ENCODE measurements at places on chromosomes 4 and X. TPM values are rescaled to one million over a fixed set of nuclear protein-coding genes. Genes with fewer than 3 reads are reported as not detected.

CPEB2 gene
- total RNA-seq, result 40.0 TPM

GSX2 gene
- total RNA-seq, result not detected

SMIM43 gene
- 0.99 TPM for total RNA-seq

PTPN13 gene
- 0.05 TPM for total RNA-seq

PAGE4 gene
- total RNA-seq, result not detected

ADGRL3 gene
- 0.08 TPM for total RNA-seq

CFAP299 gene
- total RNA-seq, result 1.9 TPM

- DNase-seq, result no peak
These were observed 36.5 kb downstream of the ACOX3 start for GRCh38 chr4:8403976-8404375.

- DNase-seq, result no peak
These were observed 839.1 kb downstream of the GLUD2 start for GRCh38 chrX:121886557-121886956.

- no peak for DNase-seq
These were observed 161.6 kb upstream of the NWD2 start for GRCh38 chr4:37082912-37083311.

- no peak for DNase-seq
These were observed 99.4 kb downstream of the FRAS1 start for GRCh38 chr4:78156520-78156919.

DNA sequence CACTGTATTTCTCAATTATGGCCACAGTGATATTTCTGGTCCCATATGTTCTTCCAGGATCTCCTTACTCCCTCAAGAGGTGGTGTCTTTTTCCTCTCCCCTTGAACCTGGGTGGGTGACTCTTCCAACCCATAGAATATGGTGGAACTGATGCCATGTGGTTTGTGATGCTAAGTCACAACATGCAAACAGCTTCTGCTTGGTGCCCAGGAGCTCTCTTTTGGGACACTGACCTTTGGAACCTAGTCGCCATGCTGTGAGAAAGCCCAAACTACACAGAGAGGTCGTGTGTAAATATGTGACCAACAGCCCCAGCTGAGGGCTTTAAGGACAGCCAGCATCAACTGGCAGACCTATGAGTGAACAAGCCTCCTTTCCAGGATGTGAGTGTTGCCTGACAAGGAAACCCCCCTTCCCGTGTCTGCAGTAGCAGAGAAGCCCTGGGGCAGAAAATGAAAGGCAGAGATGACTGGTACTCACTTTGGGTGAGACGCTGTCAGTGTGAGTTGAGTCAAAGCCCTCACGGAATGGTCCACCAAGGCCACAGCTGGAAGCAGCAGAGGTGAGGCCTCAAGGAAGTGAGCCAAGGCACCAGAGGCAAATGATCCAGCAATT is 223.4 kb downstream of the BCOR start:
- DNase-seq, result no peak

- peak; percentile 7 for DNase-seq
These were observed 79.8 kb downstream of the LCORL start for GRCh38 chr4:17941731-17942130.

DNA sequence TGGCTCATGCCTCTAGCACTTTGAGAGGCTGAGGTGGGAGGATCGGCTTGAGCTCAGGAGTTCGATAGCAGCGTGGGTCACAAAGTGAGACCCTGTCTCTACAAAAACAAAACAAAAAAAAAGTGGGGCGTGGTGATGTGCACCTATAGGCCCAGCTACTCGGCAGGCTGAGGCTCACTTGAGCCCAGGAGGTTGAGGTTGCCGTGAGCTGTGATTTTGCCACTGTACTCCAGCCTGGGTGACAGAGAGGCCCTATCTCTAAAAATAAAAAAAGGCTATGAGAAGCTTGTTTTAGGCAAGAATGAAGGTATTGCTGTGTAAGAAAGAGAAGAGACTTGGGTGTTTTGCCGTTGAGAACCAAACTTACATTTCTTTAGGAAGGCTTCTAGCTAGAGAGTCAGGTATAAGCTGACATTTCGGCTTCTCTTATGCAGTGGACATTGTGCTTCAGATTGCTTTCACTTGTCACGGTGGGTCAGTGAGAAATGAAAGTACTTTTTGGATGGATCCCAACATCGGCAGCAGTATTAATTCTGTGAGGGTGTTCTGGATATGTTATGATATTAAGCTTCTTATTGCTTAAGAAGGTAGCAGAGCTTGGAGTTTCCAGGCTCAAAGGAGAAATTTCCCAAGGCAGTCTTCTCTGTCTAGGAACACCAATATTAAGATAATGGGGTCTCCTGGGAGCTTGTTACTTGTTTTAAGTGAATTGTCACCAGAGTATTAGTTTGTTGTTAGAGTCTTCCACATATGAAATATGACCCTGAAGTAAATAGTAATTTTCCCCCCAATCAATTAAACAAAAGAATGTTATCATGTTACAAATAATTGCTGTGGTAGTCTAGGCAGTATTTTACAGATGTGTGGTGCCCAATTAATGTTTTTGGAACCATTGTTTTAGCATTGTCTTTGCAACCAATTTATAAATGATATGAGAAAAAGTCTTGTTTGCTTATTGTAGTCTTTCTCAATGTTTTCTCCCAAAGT is 17.6 kb downstream of the TMEM131L start:
- no peak for DNase-seq

- DNase-seq, result peak; percentile 41
These were observed 19.4 kb downstream of the LYAR start for GRCh38 chr4:4270529-4270928.

DNA sequence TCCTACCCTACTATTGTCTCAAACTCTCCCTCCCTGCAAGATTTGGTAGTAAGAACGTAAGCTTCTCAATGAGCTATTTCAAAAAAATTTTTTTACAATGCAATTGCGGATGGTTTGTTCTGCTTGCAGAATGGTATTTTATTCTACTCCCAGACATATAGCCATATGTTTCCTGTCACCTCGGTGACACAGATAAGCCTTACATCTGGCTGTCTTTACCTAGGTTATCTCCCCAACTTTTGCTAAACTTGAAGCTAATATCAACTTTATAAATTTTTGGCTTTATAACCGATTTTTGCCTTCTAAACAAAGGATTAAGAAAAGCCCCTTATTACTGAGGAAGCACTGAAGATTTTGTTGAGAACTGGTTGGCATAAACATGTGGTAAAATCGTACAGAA is 331.5 kb downstream of the TENM3 start:
- no peak for DNase-seq

DNA sequence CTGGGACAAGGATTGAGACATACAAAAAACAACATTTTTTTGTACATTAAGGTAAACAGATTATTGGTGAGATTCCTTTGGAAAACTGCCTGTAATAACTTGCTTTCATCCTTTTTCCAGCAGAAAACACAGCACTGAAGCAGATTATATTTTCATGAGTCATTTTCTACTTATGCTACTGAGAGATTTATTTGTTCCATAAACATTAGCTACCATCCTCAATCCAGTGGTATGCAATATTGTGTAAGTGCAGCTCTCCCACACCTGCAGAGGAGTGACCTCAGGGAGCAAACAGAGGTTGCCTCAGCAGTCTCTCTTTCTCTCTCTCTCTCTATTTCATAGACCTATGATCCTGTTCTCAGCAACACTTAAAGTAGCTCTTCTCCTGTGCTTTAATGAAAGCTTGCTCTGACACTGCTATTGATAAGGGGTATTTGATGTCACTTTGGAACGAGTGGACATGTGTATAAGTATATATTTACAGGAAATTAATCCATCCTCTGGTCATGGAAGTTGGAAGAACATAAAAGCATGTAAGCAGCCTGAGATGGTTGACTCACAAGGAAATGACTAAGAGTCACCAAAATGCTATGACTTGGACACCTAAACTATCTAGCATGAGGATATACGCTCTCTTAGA is 163.7 kb upstream of the SPANXC start:
- no peak for DNase-seq

- no peak for DNase-seq
These were observed 64.3 kb downstream of the ZFYVE28 start for GRCh38 chr4:2354118-2354517.

- peak; percentile 67 for DNase-seq
These were observed 14.4 kb upstream of the CYBB start for GRCh38 chrX:37765507-37765906.

GRCh38 chrX:136183917-136184316 is 36.6 kb downstream of the FHL1 start:
- DNase-seq, result peak; percentile 45

GRCh38 chr4:152346526-152346925 is 189.4 kb downstream of the FBXW7 start:
- no peak for DNase-seq

- DNase-seq, result peak; percentile 55
These were observed 53.8 kb downstream of the VSIG4 start for GRCh38 chrX:65985922-65986588.

DNA sequence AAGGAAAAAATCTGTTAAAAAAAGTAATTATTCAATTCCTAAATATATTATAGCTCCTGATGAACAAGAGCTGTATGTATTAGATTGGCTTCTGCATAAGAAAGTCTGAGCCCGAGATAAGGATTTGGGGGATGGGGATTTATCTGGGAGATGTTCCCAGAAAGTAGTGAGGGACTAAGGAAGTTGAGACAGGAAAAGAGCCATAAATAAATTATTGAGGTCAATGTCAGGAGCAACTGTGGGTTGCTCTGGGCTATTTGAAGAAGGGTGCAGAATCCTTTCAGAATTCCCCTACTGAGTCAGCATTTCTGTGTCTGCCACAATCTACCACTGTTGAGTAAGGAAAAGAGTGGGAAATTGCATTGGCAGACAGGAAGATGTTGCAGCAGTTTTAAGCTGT is 3.1 kb upstream of the TDO2 start:
- peak; percentile 89 for DNase-seq

DNA sequence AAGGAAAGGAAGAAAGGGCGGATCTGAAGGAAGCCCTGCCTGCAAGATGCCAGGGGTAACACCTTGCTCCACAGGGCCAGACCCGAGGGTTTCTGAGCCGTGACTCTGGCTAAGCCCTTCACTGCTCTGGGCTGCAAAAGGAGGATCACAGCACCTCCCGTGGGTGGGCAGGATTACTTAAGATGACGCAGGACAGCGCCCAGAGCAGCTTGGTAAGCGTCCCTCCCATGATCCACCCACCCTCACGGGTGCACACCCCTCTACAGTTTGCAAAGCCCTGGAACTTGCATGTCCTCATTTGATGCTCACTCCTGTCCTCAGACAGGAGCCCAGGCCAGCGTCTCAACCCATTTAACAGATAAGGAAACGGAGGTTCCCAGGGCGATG is 64.9 kb downstream of the CRMP1 start:
- no peak for DNase-seq

DNA sequence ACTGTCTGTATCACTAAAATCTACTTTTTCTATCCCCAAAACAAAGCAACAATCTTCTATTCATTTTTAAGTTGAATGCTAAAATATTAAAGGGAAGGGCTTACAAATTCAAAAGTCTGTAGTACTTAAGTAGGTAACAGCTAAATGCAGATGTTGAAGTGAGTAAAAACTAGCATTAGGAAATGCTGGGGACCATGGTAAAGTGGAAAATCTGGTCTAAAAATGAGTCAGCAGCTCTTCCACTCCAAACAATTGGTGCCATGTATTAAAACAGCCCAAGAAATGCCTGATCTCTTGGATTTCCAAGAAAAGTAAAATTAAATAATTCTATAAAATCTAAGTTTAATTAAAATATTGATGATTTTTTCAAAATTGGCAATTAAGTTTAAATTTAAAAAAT is 73.3 kb upstream of the PPP3CA start:
- DNase-seq, result no peak

DNA sequence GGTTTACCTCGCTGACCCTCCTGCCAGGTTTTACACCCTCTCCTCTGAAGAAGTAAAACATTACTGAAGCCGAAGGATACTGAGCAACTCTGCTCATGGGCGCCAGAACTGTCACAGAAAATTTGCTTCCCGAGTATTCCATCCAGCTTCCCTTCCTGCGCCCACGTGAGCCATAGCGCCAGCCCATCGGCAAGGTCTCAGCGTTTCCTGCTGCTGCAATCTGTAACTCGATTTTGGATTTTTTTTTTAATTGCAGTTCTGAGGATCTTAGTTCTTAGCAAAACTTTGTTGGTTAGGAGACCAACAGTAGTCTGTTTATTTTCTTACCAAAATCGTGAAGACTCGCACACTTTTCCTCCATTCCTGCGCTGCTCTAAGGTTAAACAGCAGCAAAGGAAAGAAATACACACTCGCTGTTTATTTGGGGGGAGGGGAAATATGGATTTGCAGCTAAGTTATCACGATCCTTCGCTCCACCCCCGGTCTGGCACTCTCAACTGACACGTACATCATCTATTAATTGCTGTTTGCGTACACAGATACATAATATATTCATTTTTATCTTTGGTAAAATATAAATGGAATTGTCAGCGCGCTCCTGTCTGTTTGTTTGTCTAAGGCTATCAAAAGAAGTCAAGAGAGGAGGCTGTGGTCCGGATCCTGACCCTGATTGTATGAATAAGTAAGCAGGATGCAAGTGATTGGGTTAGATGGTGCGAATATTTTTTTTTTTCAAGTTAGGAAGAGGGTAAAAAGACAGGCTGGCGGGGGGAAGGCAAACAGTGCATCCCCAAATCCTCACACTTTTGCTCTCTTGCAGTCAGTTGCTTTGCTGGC is at the start of gene TLL1:
TLL1 (plus strand) TSS at position 777 of the 837 bp plus-strand sequence. CDS start 668 bp downstream, outside the sequence.
- DNase-seq, result peak; percentile 11

GRCh38 chr4:6011271-6011671 is 7.0 kb downstream of the C4orf50 start:
- DNase-seq, result no peak

GRCh38 chr4:119653990-119654389 is 25.4 kb upstream of the PDE5A start:
- DNase-seq, result no peak

Data from myocyte (in vitro differentiated cells).